NCI-H1092 treated with DMSO at 0.1 percent for 48 hours (cell line): ENCODE measurements at places on chromosomes 5 and 9.
A peak's percentile ranks its signal among the peaks of the same experiment; 100 is the strongest.

- no peak for DNase-seq
Measured at GRCh38 chr9:112012026-112012902, 115.7 kb downstream of the UGCG start.

GRCh38 chr9:31908158-31908890 is 476.1 kb upstream of the ACO1 start:
- no peak for DNase-seq

DNA sequence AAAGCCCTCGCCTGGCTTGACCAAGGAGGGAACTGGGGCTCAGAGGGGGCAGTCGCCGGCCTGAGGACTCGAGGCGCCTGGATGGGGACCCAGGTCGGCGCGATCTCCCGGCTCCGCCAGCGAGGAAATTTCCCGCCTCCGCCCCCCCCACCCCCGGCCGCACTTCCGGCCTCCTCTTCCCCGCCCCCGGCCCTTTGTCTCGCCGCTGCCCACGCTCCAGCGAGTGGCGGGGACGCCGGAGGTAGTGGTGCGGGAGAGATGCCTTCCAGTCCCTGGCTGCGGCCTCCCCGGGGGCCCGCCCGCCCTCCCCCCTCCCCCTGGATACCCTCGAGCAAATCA is 448 bp upstream of the GPRIN1 start:
- peak; percentile 48 for DNase-seq

DNA sequence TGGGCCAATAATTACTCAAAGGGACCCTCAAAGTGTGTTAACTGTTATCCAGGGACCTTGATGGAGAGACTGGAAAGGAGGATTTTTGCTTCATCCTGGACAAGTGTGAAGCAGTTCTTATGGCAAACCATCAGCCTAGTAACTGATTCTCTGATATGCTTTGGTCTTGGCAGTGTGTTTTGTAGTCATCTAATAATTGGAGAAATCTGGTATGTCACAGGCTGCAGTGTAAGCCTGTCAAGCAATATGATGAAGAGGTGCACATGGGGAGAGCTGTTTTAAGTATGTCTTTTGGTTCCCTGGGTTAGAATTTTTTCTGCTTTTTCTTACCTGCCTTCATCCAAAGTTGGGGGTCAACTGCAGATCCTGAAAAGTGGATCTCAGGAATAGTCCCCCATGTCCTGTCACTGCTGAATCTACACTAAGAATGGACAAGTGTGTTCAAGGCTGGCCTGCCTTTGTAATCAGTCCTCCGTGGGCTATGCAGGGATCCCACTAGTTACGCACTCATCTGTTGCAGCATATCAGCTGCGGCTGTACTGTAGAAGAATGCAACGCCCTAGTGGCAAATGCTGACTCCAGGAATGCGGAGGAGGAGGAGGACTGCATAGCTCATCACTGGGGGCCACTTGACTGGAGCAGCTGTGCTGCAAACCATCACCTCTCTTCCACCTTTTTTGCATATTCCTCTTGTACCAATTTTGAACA is 1.9 kb downstream of the SPTAN1 start:
- DNase-seq = no peak

GRCh38 chr5:163509291-163509951 is 4.0 kb downstream of the MAT2B start:
- no peak for DNase-seq

DNA sequence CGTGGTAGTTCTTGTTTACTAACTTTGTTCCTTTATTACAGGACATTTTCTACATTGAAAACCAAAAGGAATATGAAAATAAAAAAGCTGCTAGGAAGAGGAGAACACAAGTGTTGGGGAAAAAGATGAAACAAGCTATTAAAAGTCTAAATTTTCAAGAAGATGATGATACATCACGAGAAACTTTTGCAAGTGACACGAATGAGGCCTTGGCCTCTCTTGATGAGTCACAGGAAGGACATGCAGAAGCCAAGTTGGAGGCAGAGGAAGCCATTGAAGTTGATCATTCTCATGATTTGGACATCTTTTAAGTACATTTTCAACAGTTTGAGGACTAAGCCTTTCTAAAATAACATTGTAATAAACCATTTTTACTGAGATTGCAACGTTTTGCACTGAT is 23.8 kb downstream of the PHAX start:
- DNase-seq = no peak

GRCh38 chr5:169694091-169694625 is 57.1 kb downstream of the DOCK2 start:
- no peak for DNase-seq

DNA sequence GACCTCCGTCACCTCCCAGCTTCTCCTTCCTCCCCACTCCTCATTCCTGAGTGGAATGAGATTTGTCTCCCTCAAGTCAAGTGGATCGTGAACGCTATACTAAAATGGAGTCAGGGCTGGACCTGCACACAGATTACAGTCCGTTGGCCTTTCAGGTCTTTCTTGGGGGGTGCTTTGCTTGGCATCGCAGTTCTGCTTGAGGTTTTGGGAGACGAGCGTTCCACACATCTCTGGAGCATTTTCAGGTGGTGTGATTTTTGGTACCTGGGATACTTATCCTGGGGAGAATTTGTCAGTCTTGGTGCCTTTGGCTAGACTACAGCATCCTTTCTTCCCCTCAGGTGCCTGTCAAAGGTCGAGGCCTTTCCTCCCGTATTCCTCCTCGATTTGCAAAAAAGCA is 23.8 kb upstream of the POMT1 start:
- DNase-seq = no peak

DNA sequence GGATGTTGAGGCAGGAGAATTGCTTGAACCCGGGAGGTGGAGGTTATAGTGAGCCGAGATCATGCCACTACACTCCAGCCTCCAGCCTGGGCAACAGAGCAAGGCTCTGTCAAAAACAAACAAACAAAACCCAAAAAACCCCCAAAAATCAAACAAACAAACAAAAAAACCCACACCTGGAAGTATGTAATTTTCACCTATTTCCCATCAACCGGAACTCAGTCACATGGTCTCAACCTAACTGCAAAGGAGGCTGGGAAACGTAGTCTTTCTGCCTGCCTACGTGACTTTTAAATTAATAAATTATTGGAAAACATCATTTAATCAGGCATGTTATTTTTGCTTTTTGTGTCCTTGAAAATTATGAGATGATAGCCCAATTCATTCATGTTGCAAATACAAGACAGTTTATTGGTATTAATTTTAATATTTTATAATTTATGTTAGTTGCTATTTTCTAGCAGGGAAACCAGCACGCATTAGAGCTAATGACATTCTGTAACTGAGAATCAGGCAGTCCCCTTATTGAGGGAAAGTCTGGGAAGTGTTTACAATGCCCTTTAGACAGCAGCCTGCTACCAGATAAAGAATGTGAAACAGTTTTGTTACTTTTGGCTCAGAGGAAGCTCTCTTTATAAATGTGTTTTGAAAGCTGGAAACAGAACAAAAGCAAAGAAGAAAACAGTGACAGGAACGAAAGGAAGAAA is 110.3 kb downstream of the NXNL2 start:
- no peak for DNase-seq

- DNase-seq = no peak
Measured at GRCh38 chr5:100779669-100780375, 123.3 kb downstream of the ST8SIA4 start.

- no peak for DNase-seq
Measured at GRCh38 chr5:133404724-133405123, 207.6 kb downstream of the FSTL4 start.

GRCh38 chr5:4766101-4766500 is 374.0 kb upstream of the ADAMTS16 start:
- no peak for DNase-seq

- DNase-seq = no peak
Measured at GRCh38 chr5:33726422-33727165, 165.2 kb downstream of the ADAMTS12 start.

GRCh38 chr9:110332766-110333165 is 4.9 kb downstream of the TXNDC8 start:
- DNase-seq = no peak

GRCh38 chr5:135743705-135744411 is 90.6 kb upstream of the SLC25A48 start:
- DNase-seq = no peak

DNA sequence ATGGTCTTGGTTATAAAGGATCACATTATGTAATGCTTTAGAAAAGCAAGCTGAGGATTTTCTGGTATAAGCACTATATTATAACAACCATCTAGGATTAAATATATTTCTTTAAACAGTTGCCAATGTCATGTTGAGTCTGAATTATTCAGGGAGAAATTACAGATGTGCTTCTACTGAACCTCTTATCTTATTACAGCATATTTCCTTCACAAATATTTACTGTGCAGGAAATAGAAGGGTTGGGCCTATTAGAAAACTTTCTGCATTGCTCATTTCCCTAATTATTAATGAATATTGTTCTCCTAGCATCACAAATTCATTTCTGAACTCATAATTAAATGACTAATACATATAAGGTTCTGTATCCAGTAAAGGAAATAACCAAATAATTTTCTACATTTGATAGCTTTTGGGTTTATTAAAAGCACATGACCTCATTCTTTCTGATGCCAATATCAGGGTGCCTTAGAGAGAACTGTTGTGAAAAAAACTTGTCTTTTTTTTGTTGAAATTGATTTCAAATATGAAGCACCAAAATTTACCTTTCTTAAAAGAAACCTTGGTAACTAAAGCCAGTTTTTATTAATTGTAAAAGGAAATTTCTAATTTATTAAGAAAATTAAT is 476.8 kb upstream of the PTGER4 start:
- no peak for DNase-seq

- no peak for DNase-seq
Measured at GRCh38 chr9:4137234-4137633, 162.6 kb downstream of the GLIS3 start.

GRCh38 chr5:125227333-125228095 is 481.1 kb upstream of the ZNF608 start:
- no peak for DNase-seq

DNA sequence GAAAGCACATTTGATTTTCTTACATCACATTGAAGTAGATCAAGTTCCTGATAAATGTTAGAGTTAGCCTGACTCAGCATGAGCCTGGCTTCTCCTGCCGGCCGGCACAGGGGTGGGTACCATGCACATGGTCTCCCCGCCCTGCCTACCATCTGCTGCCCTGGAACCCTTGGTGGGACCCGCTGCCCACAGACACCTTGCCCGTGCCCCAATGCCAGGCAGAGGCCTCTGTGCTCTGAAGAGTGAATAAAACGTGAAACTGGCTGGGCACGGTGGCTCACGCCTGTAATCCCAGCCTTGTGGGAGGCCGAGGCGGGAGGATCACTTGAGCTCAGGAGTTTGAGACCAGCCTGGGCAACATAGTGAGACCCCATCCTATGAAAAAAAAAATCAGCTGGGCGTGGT is 17.3 kb downstream of the EXD3 start:
- DNase-seq = no peak

DNA sequence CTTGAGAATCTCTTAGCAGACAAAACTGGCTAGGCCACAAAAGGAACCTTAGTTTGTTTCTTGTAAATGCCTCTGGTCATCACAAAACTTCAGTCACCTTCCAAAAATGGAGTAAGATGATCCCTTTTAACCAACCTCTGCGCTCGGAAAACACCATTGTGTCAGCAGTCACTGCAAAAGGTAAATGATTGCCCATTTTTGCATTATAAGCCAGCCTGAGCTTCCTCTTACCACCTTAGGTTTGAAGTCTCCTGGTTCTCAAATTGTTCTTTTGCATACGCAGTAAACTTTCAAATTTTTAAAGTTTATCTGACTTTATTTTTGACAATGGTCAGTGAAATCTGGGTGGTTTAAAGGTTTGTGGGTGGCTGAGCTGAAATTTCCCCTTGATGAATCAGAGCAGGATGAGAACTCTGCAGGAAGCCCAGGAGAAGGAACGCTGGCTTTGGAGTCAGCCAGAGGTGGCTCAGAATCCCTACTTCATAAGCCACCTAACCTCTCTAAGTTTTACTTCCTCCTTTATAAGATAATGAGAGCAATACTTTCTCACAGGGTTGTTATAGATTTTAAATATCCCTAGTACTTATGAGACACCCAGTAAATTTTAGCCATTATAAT is 131.4 kb downstream of the MED10 start:
- no peak for DNase-seq

DNA sequence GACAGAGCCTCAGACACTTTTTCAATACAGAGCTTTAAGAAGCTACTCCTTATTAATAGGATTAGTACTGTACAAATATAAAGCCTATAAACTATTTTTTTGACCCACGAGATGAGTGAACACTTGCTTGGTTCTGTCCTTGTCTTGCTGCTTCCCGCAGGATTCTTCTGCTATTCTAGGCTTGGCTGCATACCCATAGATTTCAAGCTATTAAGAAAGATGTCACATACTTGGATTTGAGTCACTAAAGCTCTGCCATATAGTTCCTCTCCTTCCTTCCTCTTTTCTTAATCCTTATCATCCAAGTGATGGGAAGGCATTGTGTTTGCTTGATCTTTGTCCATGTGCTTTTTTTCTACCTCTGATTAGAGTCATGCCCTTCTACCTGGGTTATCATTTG is 361.2 kb upstream of the TRPC7 start:
- DNase-seq = no peak

DNA sequence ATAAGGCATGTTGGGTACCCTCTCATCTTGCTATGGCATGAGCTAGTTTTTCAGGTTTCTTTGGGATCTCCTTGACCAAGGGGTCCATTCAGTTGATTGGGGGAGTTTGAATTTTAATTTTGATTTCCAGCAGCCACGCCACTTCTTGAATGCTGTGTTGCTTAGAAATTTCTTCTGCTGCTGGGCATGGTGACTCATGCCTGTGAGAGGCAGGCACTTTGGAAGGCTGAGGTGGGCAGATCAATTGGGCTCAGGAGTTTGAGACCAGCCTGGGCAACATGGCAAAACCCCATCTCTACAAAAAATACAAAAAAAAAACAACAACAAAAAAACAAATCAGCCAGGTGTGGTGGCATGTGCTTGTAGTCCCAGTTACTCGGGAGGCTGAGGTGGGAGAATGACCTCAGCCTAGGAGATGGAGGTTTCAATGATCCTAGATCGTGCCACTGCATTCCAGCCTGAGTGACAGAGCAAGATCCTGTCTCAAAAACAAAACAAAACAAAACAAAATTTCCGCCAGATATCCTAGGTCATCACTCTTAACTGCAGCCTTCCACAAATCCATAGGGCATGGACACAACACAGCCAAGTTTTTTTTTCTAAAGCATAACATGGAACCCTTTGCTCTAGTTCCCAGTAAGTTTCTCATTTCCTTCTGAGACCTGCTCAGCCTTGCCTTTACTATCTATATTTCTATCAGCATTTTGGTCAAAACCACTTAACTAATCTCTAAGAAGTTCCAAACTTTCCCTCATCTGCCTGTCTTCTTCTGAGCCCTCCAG is 17.7 kb downstream of the TMC1 start:
- DNase-seq = no peak

GRCh38 chr5:118968925-118969375 is 19.4 kb downstream of the DTWD2 start:
- no peak for DNase-seq

- no peak for DNase-seq
Measured at GRCh38 chr5:1487079-1487764, 36.5 kb downstream of the LPCAT1 start.

DNA sequence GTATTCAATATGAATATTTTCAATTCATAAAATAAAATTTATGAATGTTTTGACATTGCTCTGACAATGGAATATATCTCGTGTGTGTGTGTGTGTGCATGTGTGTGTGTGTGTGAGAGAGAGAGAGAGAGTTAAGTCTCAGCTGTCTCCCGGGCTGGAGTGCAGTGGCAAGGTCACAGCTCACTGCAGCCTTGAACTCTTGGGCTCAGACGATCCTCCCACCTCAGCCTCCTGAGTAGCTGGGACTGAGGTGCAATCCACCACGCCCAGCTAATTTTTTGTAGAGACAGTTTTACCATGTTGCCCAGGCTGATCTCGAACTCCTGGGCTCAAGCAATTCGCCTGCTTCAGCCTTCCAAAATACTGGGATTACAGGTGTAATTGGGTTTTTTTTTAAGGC is 16.1 kb downstream of the G3BP1 start:
- no peak for DNase-seq
